CD8-positive, alpha-beta T cell (primary cell): ENCODE measurements at places on chromosomes 16 and 17. TPM values are rescaled to one million over a fixed set of nuclear protein-coding genes. Genes with fewer than 3 reads are reported as not detected.

Gene WNT3
- total RNA-seq: not detected

Gene SCNN1B
- total RNA-seq: not detected

Gene NPIPA7
- 3.8 TPM for total RNA-seq

Gene SSTR5
- not detected for total RNA-seq

Gene SHCBP1
- 1.3 TPM for total RNA-seq

Gene NACA2
- 0.61 TPM for total RNA-seq

Gene CLDN7
- total RNA-seq: 4.1 TPM

Gene TIMM22
- total RNA-seq: 13.2 TPM

Gene RNF43
- 1.0 TPM for total RNA-seq

Gene PRSS21
- total RNA-seq: 2.5 TPM

Gene KRT38
- total RNA-seq: not detected

Gene AGRP
- not detected for total RNA-seq

Gene TMIGD1
- total RNA-seq: not detected

Gene HASPIN
- total RNA-seq: 0.38 TPM
